ENCODE measurements at places on chromosomes 4 and X. TPM values are rescaled to one million over a fixed set of nuclear protein-coding genes. Genes with fewer than 3 reads are reported as not detected.

- DNase-seq: no peak
Measured at GRCh38 chr4:101711590-101712260, 78.8 kb upstream of the BANK1 start.

MAGEB16 gene
- total RNA-seq: not detected

GRCh38 chr4:127856196-127856812 lies 24.4 kb upstream of the PLK4 start:
- no peak for DNase-seq

DNA sequence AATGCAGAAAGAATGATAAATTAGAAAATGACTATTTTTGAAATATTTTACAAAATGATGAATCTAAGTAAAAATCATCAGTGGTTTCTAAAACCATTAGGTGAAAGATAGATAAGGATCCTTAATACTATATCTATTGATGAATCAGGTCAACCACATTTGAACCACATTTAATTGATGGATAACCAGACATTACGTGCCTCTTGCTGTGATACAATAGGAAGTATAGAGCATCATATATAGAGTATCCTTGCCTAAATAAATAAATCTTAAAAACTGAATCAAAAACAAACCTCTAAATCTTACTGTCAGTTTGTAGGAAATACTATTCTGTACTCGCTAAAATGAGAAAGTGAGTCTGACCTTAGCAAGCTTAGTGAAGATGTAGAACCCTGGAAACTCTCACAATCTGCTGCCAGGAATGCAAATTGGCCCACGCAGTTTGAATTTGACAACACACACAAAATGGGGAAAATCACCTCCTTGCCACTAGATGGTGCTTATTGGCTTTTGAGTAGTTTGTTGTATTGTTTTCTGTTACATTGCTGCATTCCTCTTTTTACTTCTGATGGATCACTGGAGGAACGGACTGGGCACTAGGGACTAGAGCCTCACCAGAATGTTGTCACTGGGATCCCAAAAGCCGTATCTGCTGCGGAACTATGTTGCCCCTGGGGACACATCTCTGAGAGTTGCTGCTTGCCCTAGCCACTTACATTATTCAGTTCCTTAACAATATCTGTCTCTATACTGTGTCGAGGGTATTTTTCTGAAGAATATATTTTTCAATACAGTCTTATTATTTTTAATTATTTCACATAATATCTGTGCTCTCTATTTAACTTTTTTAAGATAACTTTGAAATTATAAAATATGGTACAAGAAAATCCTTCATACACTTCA lies 25.4 kb upstream of the SLAIN2 start:
- peak; percentile 69 for DNase-seq

GRCh38 chr4:113080050-113080449 lies 30.6 kb downstream of the ANK2 start:
- DNase-seq: peak; percentile 57

DNA sequence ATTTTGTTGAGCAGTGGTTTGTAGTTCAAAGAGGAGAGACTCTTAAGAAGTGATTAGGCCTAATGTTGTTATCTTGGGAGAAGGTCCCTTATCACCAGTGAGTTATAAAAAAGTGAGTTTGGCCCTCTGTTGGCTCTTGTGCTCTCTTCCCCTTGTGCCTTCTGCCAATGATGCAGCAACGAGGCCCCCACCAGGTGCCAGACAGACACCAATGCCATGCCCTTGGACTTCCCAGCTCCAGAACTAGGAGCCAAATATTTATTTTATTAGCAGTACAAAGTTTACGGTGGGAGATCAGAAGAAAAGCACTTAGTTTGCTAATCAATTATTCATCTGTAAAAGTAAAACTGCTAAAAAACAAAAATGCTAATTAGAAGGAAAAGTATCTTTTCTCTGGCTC lies 22.7 kb upstream of the NAAA start:
- no peak for DNase-seq

- DNase-seq: no peak
Measured at GRCh38 chr4:114613560-114613959, 15.0 kb downstream of the UGT8 start.

- DNase-seq: no peak
Measured at GRCh38 chr4:88858752-88859151, 161.1 kb upstream of the NAP1L5 start.

- DNase-seq: no peak
Measured at GRCh38 chr4:166531703-166532102, 658.7 kb downstream of the TLL1 start.

- DNase-seq: no peak
Measured at GRCh38 chrX:95101851-95102390, 1427.9 kb downstream of the FAM133A start.

- DNase-seq: no peak
Measured at GRCh38 chr4:134650461-134650860, 448.9 kb upstream of the PABPC4L start.

PCDH19 gene
- total RNA-seq: not detected

TEX28 gene
- not detected for total RNA-seq

DNA sequence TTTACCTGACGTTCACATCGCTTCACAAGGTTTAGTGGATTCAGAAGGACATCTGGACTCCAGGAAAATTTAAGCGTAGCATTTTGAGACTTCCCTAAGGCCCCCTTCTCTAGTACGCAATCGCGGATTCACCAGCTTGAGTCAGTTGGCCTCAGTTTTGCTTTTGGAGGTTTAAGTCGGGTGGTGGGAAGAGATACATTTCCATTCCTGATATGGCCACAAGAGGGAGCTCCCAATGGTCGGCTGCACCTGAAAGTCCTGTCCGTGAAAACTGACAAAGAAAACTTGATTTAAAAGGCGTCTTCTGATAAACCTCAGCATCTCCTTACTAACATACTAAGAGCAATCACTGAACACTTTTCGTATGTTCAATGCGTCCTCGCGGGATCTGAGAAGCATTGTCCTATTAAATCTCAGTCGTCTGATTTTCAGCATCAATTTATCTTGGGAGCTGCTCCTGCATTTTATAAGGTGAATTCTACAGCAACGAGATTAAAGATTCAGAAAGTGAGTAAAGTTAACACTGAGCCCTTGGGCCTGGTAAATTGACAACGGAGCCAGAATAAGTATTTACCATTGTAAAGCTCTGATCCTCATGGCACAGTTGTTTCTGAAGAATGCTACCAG lies 50.6 kb downstream of the LGI2 start:
- DNase-seq: peak; percentile 69

Measured in HT1080 (cell line).